Hematopoietic multipotent progenitor cell treated with erythropoietin and hydrocortisone succinate and interleukin-3 and kit ligand, for 6 days (in vitro differentiated cells): ENCODE measurements at places on chromosomes 7 and 10.

DNA sequence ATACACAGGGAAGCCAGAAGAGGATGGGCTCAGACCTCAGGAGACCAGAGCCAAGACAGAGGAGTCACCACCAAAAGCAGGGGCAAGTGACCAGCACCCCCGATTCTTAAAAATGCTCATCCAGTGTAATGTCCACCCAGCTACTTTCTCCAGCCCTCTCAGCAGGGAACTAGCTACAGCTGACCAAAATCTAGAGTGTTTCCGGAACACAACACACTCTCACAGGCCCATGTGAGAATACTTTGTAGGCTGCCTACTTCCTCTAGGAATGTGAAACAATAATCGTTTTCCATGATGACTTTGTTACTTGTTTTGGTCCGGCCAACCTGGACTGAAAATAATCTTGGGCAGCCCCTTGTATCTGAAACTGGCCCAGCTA is 14.5 kb downstream of the PSAP start:
- DNase-seq: no peak

DNA sequence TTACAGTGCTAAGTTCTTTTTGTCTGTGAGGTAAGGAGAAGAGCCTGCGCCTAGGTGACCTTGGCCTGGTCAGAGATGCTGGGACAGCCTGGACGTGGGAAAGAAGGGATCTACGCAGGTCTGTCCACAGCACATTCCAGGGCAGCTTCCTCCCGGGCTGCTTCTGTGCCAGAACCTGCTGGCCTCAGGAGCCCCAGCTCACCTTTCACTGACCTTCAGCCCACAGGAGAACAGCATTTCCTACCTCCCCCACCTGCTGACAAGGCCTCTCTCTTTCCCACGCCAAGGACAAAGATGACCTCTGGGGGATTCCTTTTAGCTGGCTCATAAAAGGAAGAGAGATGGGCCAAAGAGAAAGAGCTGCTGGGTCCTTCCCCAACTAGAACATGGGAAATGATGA is 260.6 kb downstream of the KCNMA1 start:
- DNase-seq: no peak

GRCh38 chr7:98329791-98330373 is 48.4 kb downstream of the BRI3 start:
- no peak for DNase-seq

DNA sequence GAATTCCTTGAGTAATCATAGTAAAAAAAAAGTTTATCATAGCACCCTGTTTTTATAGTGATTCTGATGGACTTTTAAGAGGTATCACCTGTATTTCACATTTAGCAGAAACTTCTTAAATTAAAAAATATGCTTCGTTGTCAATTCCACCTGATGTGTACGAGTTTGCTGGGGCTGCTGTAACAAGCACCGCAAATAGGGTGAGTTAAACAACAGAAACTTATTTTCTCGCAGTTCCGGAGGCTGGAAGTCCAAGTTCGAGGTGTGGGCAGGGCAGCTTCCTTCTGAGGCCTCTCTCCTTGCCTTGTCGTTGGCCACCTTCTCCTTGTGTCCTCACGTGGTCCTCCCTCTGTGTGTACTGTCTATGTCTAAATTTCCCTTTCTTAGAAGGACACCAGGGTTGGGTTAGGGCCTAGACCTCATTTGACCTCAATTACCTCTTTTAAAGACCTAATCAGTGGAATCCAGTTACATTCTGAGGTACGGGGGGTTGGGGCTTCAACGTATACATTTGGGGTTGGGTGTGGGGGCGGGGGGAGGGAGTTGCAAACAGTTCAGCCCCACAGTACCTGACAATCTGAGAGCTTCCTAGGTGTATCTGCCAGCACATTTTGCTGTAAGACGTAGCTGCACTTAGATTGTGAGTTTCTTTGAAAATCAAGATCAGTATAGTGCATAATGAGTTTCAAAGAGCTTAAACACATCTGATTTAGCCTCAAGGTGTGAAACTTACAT is 72.7 kb downstream of the RBM33 start:
- no peak for DNase-seq

- DNase-seq: no peak
Observed at GRCh38 chr10:51747216-51747615, 47.8 kb upstream of the CSTF2T start.

GRCh38 chr10:116723428-116724281 is 18.7 kb downstream of the HSPA12A start:
- DNase-seq: no peak

- peak; percentile 92 for DNase-seq
Observed at GRCh38 chr7:725223-726005, 1.1 kb upstream of the DNAAF5 start.

GRCh38 chr10:55820478-55820877 is 540.6 kb downstream of the ZWINT start:
- no peak for DNase-seq

DNA sequence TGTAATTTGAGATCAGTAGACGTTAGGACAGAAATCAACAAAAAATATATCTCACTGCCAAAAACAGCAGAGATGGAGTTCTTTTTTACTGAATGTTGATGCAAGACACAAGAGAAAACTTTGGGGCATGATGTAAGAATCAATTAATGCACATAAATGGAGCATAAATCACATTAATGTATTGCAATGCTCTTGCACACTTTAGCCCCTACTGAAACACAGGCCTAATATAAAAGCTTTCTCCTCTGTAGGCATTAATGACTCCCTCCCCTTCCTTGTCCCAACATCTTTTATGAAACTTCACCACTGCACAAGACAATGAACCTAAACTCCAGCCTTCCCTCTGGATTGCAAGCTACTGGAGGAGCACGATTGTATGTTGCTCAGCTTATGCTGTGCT is 58.8 kb downstream of the CACNA2D1 start:
- DNase-seq: no peak

DNA sequence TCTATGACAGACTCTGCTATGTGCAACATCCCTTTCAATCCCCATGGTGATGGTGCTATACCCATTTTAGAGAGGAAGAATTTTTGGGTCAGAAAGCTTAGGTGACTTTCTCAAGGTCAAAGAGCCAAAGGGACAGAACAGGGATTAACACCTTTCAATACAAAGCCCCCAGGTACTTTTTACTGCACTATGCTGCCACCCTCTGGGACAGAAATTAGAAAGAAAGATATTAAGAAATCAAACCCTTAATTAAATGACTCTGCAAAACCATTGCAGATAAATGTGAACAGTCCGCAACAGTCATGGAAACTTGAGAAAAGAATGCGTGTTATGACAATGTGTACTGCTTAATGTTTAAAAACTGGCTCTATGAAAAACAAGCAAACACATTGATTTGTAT is 673.7 kb downstream of the MAGI2 start:
- DNase-seq: no peak

DNA sequence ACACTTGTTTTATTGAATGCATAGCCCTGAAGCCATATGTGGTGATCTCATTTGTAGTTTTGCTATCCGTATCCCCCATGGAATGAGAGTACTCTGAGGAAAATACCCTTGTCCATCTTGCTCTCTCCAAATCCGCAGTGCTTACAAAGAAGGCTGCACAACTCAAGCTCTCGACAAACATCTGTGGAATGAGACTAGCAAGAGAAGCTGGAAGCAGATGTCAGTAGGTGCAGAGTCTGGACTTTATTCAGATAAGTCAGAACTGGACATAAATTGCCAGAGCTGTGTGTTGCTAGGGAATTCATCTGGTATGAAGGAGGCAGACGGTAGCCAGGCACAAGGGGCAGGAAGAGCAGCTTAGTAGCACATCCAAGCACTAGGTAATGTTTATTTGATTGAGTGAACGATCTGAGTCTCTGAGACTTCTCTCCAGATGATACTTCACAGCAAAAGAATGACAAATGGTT is 1046.2 kb downstream of the XPNPEP1 start:
- no peak for DNase-seq

DNA sequence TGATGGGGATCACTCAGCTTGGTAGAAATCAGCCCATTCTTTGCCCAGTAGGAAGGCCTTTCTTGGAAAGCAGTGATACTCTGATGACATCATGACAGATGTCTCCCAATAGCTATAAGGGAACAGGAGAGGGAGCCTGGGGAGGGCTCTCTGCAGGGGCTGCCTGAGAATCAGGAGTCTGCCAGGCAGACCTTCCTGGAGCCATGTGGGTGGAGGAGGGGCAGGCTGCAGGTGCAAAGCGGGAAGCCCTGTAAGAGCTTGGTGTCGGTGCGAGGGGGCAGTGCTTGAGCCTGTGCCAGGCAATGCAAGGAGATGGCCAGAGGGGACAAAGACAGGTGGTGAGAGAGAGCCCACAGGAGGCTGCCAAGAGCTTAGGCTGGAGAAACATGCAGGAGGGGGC is 5.0 kb upstream of the TNS3 start:
- no peak for DNase-seq

GRCh38 chr10:57846307-57847065 is 421.2 kb downstream of the IPMK start:
- DNase-seq: no peak

DNA sequence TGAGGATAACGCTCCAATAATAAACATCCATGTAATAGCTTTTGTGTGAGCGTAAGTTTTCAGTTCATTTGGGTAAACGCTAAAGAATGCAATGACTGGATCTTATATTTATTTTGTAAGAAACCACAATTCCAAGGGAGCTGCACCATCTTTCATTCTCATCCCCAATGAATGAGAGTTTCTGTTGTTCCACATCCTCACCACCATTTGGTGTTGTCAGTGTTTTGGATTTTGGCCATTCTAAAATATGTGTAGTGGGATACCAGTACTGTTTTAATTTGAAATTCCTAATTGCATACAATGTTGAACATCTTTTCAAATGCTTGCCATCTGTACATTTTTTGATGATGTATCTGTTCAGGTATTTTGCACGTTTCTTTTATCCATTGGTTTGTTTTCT is 50.9 kb upstream of the SEMA3D start:
- DNase-seq: no peak

- no peak for DNase-seq
Observed at GRCh38 chr7:35735396-35735795, 40.5 kb upstream of the HERPUD2 start.

- no peak for DNase-seq
Observed at GRCh38 chr7:150895809-150896208, 43.5 kb downstream of the AOC1 start.

DNA sequence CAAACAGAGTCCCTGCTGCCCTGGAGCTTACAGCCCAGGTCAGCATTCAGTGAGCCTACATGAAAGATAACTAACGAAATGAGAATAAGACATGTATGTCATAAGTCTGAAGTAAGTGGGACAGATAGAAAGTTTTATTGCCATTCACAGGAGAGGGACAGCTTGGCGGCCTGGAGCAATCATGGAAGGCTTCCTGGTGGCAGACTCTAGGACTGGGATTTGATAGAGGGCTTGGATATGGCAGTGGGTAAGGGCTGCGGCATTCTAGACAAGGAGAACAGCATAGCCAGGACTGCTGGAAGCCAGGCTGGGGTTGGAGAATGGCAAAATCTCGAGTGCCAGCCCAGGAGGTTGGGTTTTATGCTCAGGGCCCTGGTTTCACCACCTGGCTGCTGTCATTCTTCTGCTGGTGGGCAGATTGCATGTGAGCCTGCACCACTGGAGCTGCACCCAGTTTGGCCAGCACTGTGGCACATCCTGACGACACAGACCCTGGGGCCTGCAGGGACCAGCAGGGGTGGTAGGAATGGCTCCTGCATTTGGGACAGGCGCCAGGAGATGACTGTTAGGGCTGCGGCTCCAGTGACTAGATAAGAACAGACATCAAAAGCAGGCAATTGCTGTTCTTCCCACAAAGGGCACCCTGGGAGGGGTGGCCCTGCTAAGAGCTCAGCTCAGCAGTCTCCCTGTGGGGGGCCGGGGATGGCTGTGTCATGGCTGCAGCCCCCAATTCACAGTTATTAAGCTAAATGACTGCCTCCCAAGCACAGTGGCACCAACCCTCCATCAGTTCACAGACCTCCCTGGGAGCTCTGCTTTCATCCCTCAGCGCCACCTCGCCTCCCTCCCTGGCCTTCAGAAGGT is 161.1 kb downstream of the RPS24 start:
- peak; percentile 86 for DNase-seq

- DNase-seq: no peak
Observed at GRCh38 chr10:114520453-114520852, 116.2 kb upstream of the AFAP1L2 start.

DNA sequence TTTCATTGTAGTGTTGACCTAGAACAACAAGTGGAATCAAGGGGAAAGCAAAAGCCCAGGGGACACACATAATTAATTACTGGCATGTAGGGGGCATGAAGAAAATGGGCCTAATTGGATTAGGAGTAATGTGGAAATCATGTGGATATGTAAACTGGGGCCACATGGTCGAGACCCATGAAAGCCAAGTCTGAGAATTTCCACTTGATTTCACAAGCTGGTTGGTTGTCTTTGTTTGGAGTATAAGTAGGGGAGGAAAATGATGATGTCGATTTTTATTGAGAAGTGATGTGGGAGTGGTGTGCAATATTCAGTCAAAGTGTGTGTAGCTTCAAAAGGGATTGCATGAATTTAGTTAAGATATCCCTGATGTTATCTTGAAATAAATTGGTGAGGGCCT is 131.8 kb downstream of the LRRC4 start:
- DNase-seq: no peak

- DNase-seq: no peak
Observed at GRCh38 chr7:123538189-123538714, 3.9 kb upstream of the IQUB start.

GRCh38 chr10:126245501-126245900 is 142.8 kb downstream of the ADAM12 start:
- DNase-seq: no peak

GRCh38 chr10:124157271-124157681 is 63.9 kb upstream of the CHST15 start:
- DNase-seq: no peak

- DNase-seq: peak; percentile 65
Observed at GRCh38 chr7:115019882-115020605, 98.2 kb downstream of the MDFIC start.

DNA sequence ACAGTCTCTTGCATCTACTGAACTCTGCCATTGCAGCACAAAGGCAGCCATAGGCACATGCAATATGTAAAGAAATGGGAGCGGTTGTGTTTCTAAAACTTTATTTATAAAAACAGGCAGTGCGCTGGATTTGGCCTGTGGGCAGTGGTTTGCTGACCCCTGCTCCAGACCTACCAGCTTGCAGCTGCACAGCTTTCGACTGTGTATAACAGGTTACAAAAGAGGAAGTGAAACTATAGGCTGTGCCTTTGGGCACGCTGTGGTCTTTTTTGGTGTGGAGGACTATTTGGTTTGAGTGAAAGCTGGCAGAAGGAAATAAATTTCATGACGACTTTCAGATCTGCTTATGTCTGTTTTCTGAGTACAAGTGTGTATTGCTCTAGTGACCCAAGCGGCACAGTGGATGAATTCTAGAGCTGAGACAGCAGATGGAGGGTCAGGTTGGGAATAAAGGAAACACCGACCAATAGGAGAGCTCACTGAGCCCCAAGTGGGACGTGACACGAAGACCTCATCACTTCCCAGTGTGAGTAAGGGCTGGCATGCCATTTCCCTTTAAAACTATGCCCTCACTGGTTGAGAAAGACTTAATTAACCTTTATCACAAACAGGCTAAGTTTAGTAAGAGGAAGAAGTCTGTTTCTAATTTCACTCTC is 152.7 kb downstream of the ANK3 start:
- DNase-seq: peak; percentile 69

DNA sequence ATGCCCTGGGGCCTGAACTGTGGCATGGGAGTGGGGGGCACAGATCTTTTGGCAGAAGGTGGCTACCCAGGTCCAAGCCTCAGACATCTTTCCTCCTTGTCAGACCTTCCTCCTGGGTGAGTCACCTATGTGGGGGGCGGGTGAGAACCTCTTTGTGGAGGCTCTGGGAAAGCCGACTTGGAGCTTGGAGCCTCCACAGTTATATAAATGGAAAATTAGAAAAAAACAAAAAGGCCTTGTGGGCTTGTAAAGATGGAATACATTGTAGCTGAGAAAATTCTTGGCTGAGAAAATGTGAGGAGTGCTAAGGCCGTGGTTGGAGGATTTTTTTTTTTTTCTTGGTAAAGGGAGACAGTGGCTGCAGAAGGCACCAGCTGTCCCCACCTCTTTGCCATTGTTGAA is 292.5 kb downstream of the CCDC3 start:
- DNase-seq: no peak
